ENCODE measurements at places on chromosomes 12 and 14.

DNA sequence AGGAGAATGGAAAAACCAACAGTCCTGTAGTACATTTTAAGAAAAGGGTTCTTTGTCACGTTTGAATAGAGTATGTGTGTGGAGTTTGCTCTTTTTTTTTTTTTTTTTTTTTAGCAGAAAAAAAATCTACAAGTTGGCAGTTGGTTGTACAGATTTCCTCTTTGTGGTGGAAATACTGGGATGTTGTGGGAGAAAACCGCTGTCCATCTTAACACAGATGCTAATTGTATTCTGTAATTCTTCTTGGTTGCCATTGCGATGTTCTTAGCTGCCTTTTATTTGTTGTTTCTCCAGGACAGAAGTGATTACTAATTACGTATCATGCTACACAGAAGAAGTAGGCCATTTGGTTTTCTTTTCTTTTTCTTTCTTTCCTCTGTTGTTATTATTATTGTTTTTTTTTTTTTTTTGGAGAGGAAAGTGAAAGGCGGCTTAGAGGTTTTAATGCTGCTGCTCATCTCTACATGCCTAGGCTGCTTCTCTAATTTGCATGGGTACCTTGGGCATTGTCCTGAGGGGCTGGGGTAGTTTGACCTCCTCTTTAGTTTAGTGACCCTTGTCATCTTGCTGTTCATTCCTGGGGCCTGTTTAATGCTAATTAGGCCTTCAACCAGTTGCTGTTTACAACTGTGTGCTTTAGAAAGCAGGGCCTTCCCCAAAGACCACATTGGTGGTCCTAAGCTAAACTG is 94.7 kb downstream of the TMTC2 start:
- DNase-seq, result no peak

- DNase-seq, result no peak
Observed at GRCh38 chr14:97218274-97218673, 421.1 kb downstream of the VRK1 start.

DNA sequence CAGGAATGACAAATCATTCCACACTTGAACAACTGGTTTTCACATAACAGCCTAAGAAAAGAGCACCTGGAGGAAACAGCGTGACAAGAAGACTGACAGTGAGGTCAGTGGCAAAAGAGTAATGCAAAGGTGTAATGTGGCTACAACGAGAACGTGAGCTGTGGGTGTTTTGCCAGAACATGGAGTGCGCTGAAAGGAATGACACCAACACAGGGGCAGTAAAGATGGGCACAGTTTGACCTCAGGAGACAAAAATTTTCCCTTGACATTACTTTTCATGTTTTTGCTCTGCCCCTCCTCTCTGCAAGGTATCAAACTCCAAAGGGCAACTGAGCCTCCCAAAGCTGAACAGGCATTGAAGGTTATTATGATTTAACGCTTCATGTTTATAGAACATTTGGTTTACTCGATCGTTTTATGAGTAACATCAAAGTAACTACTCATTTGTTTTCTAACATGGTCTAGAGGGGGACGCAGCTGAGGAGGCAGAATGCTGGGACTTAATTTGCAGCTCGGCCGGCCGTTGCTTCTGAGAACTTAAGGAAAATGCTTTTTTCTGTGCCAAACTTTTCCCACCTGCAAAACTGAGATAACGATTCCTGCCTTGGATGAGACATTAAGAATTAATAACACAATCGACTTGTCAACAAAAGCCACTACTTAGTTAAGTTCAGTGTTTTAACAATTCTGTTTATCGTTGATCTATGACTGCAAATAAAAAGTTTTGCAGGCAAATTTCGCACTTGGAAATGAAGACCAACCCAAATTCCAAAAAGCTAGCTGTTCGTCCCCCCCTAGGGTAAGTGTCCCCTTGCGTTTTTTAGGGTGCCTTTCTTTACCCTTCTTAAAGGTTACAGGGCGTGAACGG is 954 bp downstream of the HAUS4 start:
- DNase-seq, result no peak

- no peak for DNase-seq
Observed at GRCh38 chr14:69439521-69440270, 41.2 kb downstream of the SLC39A9 start.

DNA sequence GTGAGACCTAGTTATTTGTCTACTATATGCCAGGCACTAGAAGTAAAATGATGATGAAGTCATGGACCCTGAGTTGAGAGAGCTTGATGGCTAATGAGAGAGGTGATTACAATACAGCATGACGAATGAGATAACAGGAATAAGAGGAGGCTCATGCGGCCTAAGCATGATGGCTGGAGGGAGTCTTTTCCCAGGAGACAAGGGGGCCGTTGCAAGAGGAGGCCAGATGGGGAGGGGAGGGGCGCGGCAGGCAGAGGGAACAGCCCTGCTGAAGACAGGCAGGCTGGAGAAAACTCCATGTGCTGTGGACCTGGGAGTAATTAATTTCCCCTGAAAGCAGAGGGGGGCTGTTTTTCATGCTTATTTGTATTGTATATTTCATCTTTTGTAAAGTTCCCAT is 144.7 kb upstream of the RFLNA start:
- DNase-seq, result no peak

Measured in hypothalamus (tissue), 51 donors.